Substantia nigra (tissue), 51 donors: ENCODE measurements at places on chromosomes 13 and 19.
A peak's percentile ranks its signal among the peaks of the same experiment; 100 is the strongest.

DNA sequence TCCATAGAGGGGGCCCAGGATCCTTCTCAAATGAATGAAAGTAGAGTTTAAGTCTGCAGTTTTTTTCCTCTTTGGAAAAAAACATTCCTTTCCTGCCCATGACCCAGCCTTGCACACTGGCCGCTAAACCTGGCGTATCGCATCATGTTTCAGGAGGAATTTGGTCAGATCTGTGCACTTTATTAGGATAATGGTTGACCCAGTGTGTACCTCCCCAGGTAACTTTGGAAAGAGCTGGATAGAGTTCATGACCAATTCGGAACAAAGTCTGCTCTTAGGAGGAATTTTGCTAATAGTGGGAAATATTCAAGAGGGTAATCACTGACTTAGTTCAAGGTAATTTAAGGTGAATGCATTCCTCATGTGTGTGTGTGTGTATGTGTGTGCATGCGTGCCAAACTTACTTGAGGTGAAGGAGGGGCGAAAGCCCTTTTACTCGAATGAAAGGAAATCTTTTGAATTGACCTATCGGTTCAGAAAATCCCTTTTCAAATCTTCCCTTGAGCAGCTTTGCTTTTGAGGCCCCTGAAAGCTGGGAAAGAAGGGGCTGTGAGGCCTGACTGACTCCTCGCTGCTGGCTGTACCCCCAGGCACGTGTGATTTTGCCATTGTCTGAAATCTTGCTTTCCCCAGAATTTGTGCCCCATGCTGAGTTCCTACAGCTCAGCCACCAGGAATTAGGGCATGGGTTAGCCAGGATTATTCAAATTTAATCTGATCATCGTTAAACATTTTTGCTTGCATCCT, 46.3 kb downstream of the SIPA1L3 start:
- no peak for DNase-seq

- no peak for DNase-seq
These were observed 673 bp downstream of the ZNF486 start for GRCh38 chr19:20167651-20168122.

GRCh38 chr19:53246498-53246897, 8.2 kb downstream of the ZNF677 start:
- DNase-seq = no peak

GRCh38 chr13:113843864-113844556, 19.9 kb downstream of the GAS6 start:
- DNase-seq = no peak

DNA sequence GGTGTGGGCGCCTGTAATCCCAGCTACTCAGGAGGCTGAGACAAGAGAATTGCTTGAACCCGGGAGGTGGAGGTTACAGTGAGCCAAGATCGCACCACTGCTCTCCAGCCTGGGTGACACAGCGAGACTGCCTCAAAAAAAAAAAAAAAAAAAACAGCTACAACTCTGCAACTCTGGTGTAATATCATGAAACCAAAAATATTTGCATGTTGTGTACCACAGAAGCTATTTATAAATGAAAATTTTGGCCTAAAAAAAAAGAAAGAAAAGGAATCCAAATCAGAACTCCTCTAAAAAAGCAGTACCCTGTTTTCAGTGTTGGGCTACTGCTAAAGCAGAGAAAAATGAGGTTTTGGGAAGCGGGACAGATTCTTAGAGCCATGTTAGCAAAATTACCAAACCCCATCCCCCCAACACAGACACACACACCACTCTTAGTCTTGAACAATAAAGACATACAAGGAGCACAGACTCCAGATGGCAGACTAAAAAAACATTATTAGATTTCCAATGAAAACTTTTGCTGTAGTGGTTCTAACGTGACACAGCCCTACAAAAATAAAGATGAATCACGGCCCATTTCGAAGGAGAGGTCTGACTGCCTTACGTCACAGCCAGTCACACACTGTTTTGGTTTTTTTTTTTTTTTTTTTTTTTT, 51.5 kb downstream of the INSR start:
- DNase-seq = no peak

DNA sequence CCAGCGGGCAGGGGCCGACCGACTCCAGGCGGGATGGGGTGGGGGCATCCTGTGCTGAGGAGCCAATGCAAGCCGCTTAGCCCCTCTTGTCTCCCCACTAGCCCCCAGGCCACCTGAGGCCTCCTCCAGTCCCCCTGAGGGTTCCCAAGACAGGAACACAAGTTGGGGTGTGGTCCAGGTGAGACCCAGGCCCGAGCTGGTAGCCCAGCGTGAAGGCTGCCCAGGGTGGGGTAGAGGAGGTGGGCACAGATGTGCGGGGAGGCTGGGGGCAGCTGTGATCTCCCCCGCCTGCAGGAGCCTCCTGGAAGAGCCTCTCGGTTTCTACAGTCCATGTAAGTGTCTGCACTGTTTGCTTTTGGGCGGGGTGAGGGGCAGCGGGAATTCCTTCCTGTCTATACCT, 10.4 kb downstream of the TLE6 start:
- DNase-seq = no peak

DNA sequence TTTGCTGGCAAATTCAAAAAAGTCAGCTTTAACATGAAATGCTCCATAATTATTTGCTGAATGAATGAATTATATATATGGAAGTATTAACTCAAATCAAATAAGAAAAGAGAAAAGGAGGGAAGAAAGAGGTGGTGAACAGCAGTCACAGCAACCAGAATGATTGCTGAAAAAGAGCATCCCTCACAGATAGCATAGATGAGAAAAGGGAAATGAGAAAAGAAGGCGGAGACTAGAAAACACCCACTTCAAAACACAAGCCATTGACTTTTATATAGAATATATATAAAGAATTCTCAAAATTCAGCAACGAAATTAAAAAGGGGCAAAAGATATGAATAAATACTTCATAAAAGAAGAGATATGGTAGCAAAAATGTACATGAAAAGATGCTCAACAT, 75.2 kb downstream of the CAB39L start:
- no peak for DNase-seq

GRCh38 chr13:62846302-62846701, 1430.7 kb upstream of the PCDH20 start:
- no peak for DNase-seq

DNA sequence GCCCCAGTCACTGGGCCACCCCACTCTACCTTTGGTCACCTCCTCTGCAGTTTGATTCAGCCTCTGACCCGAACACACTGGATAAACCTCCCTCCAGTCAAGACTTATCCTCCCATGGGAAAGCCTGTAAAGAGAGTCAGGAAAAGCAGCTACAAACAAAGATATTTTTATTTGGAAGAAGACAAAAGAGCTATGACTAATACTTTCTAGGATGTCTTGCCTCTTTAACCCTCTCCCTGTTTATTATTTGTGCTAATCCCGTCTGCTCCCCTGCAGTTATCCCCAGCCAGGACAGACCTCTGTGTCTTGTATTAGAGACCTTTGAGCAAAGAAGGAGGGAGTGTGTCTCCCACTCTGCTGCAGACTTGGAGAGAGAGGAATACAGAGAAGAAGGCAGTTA, 178.3 kb downstream of the EFNB2 start:
- no peak for DNase-seq

DNA sequence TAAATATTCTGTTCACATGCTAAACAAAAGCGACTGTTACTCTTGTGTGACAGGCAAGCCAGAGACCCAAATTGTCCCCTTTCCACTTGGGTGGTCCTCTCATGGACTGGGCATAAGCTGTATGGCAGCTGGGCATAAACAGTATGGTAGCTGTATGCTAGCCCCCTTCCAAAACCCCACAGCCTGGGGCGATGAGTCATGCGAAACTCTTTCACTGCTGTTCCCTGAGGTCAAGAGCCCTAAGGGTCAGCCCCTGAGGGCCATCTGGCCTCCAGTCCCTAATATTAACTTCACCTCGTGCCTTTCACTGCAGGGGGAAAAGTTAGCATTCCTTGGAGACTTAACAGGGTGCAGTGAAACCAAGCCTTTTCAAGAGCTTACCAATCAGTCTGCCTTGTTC, 45.6 kb upstream of the ZNF562 start:
- DNase-seq = no peak

DNA sequence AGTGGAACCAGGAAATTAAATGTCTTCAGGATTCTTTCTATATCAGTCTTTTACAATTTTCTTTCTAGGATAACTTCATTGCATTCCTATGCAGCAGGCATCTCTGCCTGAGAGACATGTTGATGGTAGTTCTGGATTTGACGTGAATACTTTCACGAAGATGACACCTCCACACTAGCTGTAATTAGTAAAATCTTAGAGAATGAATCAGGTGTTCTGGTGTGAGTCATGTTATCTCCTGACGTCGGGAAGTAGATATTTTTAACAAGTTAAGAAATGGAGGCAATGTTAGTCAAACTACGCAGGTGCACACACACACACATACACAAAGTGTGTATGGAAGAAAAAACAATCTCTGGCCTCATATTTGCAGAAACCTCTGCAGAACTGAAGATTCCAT, 1661.3 kb upstream of the MIR17HG start:
- DNase-seq = no peak

- peak; percentile 41 for DNase-seq
These were observed 33.2 kb upstream of the KATNAL1 start for GRCh38 chr13:30340331-30341250.

- DNase-seq = peak; percentile 69
These were observed 9.4 kb downstream of the LRP3 start for GRCh38 chr19:33203529-33203928.

- no peak for DNase-seq
These were observed 50.3 kb downstream of the SERTM1 start for GRCh38 chr13:36724141-36724540.

- DNase-seq = no peak
These were observed 764.3 kb upstream of the ARGLU1 start for GRCh38 chr13:107332188-107332587.

DNA sequence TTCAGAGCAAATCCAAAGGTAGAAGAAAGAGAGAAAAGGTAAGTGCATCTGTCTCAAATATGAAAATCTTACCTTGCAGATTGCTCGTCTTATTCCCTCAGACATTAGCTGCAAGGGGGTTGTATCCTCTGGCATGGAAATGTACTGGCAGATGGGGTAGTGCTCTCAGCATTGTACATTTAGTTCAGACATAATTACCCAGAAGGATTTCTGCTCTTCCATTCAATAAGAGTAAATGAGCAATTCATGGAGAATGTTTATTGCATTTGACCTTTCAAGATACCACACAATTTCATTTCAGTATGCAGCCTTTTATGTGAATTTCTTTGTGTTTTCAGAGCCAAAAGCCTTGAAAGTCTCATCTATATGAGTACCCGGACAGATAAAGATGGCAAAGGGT, 63.8 kb downstream of the SCEL start:
- no peak for DNase-seq

DNA sequence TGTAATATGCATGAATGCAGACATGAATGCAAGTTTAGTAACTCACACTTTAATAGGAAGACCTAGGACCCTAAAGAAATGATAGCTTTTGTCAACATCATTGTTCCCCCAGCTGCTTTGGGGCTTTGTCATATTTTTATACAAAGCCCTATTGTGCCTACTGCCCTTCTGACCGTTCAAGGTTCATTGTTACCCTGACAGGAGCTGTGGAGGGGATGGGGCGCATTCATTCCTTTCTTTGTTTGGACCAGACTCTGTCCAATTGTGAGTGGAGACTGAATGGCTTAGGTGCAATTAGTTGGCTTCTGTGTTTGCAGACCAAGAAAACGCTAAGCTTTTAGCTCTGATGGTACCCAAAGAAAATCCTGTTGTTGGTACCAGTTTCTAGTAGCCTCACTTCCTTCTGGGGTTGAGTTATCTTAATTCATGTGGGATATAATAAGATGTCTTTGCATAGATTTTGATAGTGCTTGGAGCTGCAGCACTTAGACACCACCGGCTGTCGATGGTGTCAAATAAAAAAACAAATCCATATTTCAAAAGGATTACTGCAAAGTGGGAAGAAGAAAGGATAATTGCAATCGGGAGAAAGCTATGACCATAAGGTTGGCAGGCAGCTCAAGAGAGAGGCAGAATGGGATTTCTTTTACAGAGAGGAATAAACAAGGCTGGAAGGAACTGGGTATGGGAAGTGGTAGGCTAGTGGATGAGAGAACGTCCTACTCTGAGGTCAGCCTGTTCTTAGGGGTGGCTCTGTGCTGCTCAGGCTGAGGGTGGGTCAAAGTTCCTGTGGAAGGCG, 133.9 kb upstream of the TMTC4 start:
- no peak for DNase-seq

DNA sequence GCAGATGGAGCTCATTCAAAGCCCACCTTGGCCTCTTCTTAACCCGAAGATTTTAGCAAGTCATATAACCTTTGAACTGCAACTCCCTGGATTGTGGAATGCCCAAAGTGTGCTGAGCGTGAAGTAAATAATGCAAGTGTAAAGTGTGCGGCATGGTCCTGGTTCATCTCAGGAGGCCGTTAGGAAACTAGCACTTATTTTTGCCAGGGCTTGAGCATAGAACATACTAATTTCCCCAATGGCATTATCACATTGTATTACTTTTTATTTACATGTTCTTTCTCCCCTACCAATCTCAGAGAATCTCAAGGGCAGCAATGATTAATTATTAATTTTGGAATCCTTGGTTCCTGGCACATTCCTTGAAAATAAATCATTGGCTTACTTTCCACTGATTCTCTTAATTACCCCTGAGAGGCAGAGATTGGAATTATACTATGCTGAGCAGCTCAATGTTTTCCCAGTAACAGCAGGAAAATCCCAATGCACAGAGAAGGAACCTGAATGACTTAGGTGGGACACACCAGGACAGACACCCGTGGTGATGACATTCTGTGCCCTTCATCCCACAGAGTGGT, 128.8 kb upstream of the GJB6 start:
- no peak for DNase-seq

DNA sequence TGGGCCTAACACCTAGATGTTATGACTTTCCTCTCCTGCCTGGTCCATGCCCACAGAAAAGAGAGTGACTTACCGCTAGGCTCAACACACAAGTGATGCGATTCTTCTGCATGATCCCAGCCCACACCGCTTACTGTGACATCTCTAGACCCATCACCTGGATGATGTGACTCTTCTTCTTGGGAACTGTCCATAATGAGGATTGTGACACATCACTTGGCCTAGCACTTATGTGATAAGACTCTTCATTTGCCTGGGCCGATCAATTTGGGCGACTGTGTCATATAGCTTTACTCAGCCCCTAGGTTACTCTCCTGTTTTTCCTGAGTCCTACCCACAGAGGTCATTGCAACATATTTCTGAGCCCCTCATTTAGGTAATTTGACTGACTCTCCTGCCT, 19.9 kb upstream of the ZNF681 start:
- DNase-seq = no peak

DNA sequence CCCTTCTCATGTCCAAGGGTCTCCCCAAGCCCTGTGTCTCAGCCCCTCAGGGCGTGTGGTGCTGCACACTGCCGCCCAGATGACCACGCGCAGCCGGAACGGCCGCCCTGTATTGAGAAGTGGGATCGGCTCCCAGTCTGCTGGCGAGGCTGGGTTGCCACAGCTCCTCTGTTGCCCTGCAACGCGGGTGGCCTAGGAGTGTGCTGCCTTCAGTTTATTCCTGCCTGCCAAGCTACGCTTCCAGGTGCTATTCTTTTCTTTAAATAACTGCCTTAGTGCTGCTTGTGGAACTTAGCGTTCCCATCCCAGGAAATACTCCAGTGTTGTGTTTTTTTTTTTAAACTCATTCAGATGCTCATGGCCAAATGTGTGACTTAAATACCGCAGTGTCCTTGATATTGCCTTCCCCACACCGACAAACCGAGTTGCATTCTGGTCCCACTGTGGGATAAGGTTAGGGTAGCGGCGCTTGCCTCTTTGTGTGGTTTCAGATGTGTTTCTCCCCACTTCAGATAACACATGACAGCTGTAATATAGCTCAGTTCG, 16.6 kb downstream of the ACTN4 start:
- no peak for DNase-seq

GRCh38 chr13:96200810-96201209, 110.9 kb downstream of the HS6ST3 start:
- no peak for DNase-seq

- DNase-seq = no peak
These were observed 169.1 kb downstream of the SHISA2 start for GRCh38 chr13:25882466-25883357.
